ENCODE measurements at places on chromosomes 2 and 18.

GRCh38 chr2:33144243-33144642 lies 197.5 kb downstream of the LTBP1 start:
- DNase-seq: no peak

DNA sequence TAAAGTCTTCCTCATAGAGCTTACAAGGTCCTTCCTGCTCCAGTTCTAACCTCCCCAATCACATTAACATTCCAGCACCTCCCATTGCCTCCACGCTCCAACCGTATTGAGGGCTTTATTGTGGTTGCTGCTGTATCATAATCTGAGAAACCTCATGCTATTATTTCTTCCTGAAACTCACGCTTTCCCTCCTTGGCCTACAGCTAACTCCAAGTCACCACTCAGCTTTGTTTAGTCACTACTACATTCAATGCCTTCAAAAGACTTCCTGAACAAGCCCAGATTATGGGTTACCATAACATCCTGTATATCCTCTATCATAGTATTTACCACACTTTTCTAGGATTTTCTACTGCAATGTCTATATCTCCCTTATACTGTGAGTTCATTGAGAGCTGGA lies 230.4 kb downstream of the IKZF2 start:
- no peak for DNase-seq

DNA sequence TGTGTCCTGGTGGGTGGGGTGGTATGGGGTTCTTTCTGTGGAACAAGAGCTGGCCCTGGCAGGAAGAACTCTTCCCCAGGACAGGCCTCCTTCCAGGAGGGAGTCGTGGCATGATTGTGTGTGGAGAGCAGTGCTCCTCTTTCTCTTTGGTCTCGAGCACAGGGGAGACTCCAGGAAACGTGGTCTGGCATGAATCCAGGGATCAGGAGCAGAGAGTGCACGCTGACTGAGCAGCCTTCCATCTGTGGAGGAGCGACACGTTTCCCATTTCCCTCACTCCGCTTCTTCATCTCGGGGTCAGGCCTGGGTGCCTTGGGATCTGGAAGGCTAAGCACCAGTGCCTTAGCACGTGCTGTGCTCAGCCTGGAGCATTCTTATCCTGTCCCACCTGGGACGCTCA lies 132.0 kb upstream of the HDAC4 start:
- DNase-seq: no peak

- no peak for DNase-seq
Observed at GRCh38 chr2:205882806-205883425, 200.6 kb downstream of the NRP2 start.

GRCh38 chr2:201467666-201468065 lies 16.1 kb downstream of the STRADB start:
- no peak for DNase-seq
